ENCODE measurements at places on chromosomes 7 and 10. TPM values are rescaled to one million over a fixed set of nuclear protein-coding genes. Genes with fewer than 3 reads are reported as not detected.

Gene GRID2IP
- total RNA-seq, result not detected

Gene SSC4D
- total RNA-seq, result 1.1 TPM

Gene CCDC146
- total RNA-seq, result 0.59 TPM

Gene MAGI2
- 0.45 TPM for total RNA-seq
